ENCODE measurements at places on chromosomes 4 and X.

- no peak for DNase-seq
Measured at GRCh38 chrX:136555694-136556093, 23.7 kb downstream of the VGLL1 start.

DNA sequence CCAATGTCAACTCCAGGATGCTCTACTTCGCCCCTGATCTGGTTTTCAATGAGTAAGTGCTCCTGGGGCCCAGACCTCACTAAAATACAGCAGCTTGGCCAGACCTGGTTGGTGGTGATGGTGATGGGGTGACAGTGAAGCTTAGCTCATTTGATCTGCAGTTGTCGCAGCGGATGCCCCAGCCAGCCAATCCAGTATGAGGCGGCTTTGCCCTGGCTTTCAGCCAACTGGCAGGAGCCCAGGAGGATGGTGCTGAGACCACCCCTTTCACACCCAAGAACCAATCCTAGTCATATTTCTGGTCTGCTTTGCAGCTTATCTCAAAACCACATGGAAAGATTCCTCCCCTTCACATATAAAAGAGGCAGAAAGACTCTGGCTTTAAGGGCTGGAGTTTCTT lies 173.8 kb downstream of the AR start:
- DNase-seq, result no peak

DNA sequence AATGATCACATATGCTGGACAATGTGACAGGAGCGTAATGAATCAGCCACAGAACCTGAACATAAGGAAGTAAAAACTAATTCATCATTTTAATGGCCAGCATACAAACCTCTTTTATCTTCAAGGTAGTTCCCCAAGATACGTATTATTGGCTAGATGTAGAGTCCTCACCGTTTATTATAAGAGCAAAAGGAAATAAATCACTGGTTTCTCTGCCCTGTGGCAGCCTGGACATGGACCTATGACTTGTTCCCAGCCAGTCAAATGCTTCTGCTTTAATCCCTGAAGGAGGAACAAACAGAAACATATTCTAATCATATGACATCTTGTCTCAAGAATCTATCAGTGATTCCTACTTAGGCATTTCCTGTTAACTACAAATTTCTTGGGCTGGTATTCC lies 86.8 kb upstream of the FAM241A start:
- DNase-seq, result no peak

GRCh38 chrX:35104626-35105025 lies 162.0 kb downstream of the FAM47B start:
- no peak for DNase-seq

GRCh38 chr4:187176261-187176910 lies 452.7 kb upstream of the FAT1 start:
- DNase-seq, result no peak

GRCh38 chr4:169090484-169091215 lies 80.6 kb upstream of the CBR4 start:
- DNase-seq, result no peak

GRCh38 chr4:10003666-10004065 lies 17.6 kb downstream of the SLC2A9 start:
- no peak for DNase-seq

DNA sequence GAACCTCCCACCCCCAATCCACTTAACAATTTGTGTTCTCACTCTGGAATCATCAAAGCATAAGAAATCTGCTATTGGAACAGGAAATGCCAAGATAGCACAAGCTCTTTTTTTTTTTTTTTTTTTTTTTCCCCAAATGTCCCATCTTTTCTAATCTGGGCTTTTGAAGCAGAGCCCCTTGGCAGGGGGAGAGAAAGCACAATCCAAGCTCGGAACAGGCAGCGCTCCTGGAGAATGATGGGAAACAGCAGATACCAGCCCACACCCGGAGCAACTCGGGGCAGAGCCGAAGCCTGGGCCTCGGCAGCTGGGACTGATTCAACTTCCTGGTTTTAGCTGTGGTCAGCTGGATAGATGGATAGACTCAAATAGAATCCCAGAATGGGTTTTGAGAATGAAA lies 235.1 kb downstream of the QDPR start:
- DNase-seq, result no peak

- no peak for DNase-seq
Measured at GRCh38 chr4:52234561-52235440, 183.7 kb downstream of the SPATA18 start.

DNA sequence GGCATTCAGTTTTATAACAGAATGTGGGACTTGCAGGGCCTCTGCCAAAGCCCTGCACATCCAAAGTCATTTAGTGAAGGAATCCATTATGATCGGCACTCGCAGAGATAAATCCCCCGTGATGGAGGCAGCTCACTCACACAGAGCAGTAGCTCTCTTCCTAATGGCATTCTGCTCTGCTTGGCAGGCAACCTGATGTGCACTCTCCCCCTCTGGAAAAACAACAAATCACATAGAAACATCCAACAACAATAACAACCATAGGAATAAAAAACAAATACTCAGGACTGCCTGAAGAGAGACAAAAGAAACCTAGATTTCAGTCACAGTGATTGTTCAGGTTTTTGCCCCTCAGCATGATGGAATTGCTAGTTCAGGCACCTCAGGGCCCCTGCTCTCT lies 59.7 kb downstream of the NAA11 start:
- no peak for DNase-seq

- DNase-seq, result no peak
Measured at GRCh38 chrX:8728932-8729535, 2.9 kb downstream of the ANOS1 start.

DNA sequence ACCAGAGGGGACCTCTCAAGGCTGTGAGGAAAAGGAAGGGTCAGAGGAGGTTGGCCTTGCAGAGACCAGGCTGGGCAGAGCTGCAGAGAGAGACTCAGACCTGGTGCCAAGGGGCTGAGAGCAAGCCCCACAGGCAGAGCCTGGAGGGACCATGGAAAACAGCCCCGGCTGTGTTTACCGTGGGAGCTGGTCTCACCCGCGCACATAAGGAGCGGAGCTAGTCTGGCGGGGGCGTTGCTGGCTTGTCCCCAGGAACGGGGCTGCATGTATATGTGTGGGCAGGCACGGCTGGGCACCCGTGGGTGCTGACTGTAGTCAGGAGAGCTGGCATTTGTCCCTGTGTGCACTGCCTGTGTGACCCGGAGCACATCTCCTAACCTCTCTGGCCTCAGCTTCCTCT lies 45.7 kb downstream of the C4orf50 start:
- DNase-seq, result no peak

GRCh38 chr4:106033469-106033868 lies 138.2 kb downstream of the NPNT start:
- no peak for DNase-seq

- DNase-seq, result no peak
Measured at GRCh38 chrX:29728639-29729038, 486.7 kb upstream of the MAGEB2 start.

DNA sequence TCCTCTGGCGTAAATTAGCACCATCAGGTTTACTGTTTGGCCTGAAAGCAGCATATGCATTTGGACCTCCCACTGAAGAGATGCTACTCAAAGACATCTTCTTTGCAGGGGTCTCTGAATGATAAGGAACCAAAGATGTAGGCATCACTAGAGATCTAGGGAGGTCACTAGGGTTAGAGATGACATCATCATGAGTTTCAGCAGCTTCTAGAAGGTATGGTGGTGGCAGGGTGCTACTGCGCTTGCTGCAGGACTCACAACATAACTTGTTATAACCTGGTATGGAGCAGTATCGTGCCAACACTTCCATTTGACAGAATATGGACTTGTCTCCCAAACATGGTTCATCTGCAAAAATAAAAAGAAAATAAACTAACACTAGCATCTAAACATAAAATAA lies 251.6 kb downstream of the NPFFR2 start:
- DNase-seq, result no peak

- DNase-seq, result no peak
Measured at GRCh38 chrX:56530011-56530410, 33.4 kb upstream of the UBQLN2 start.

DNA sequence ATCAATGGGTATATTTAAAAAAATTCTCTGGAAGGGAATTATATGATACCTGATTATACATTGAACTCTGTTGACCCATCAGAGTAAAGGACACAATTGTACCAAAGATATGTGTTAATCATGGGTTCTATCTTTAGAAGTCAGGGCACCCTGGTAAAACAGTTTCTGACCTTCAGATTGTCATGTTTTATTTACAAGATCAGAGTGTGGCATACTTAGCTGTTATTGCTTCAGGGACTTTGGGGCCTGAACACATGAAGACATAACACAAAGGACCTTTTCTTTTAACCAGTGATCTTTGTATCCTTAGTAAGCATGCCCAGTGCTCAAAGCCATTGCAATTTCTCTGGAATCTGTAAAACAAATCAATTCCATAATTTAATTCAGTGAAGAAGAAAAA lies 204.8 kb upstream of the RPS6KA3 start:
- no peak for DNase-seq

DNA sequence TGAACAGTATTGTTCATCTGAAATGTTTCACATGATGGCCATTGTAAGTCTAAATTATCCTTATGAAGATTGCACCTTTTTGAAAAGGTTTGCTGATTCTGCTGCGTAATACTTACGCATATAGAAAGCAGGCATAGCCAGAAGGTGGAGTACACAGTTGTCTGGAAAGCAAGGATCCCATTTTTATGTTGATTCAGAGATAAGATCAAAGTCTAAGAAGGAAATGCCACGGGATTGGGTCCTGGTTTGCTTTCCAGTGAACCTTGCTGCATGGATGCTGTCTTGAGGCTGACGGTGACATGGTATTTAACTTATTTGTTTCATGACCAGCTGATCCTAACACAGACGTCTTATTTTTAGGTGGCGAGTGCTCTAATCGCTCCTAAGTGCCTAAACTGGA lies 15.5 kb downstream of the MAGEA9B start:
- no peak for DNase-seq
